GM04504 (cell line): ENCODE measurements at places on chromosomes 6 and 20.

GRCh38 chr6:28446818-28447511 is 3.7 kb upstream of the ZSCAN23 start:
- no peak for DNase-seq

- DNase-seq: no peak
These were observed 74.1 kb upstream of the TOX2 start for GRCh38 chr20:43840382-43841070.

DNA sequence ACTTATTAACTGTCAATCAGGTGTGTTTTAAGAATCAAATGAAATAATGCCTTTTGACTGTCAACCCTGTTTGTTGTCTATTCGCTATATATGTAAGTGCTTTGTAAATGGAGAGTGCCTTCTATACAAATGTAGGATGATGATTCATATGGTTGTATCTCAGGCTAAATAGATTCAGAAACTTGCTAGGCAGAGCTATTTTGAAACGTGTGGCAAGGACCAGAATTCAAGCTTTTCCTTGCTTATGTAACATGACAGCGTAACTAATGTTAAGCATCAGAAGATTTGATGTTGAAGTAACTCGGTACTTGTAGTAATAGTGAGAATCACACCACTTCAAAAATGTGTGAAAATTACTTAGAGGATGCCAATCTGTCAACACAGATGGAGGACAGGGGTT is 3.4 kb downstream of the OGFRL1 start:
- no peak for DNase-seq

DNA sequence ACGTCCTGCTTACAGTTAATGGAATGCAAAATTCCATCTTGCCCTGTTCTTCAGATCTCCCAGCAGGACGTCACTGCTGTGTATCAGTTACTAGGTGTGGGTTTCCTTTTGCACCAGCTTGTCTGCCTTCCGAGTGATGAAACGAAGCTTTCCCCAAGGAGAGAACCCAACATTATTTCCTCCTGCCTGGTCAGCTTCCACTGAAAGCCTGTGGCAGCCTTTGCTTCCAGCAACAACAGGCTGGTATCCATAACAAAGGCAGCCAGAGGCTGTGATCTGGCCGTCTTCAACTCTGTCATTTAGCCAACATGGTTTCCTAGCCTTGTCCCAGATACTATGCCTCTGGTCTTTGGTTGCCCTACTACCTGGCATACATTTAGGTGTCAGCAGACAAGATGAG is 78.9 kb upstream of the HEY2 start:
- DNase-seq: no peak

DNA sequence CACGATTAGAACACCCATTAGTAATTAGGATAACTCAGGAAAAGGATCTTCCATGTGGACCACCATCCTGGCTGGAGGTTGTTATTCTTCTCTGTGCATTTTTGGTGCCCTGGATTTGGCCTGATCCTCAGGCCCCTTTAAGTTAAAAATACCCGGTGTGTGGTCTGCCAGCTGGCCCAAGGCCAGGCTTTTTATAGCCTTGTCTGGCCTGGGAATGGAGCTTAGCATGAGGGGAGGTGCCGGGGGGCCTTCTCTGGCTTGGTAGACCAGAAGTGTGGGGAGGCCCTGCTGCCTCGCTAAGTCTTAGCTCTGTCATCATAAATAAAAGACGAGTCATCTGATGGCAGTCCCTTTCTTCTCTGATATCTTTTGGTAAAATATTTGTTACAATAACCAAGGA is 71.4 kb downstream of the ARID1B start:
- no peak for DNase-seq

- no peak for DNase-seq
These were observed 35.8 kb upstream of the MRGBP start for GRCh38 chr20:62760471-62760855.

DNA sequence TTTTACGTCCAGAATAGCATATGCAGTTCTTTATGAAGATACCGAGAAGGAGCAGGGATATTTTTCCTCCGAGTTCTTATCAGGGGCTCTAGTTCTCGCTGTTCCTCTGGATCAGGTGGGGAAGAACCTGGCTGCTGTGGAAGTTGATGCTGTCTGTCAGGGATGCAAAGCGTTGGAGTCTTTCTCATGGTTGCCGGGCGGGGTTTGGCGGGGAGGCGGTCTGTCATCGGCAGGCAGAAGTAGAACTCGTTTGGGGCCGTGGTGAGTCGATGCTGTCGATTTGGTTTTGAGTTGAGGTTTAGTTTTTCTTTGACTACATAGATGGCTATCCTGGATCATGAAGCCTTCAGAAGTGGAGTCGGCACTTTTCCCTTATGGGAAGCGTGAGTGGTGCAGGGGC is 691.2 kb downstream of the QKI start:
- no peak for DNase-seq

GRCh38 chr6:135938576-135939207 is 87.2 kb downstream of the PDE7B start:
- no peak for DNase-seq

- no peak for DNase-seq
These were observed 24.4 kb downstream of the DNAH8 start for GRCh38 chr6:38739532-38739931.

DNA sequence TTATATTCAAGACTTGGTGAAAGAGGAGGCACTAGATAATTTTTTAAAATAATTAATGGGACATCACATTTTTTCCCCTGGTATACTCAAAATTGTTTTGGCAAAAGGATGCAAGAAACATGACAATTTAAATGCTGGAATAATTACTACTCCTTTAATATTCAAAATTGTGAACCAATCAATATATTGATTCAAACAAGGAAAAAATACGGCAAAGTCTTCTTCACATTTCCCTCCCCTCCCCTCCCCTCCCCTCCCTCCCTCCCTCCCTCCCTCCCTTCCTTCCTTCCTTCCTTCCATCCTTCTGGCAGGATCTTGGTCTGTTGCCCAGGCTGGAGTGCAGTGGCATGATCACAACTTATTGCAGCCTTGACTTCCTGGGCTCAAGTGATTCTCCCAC is 4.1 kb downstream of the SLC35F1 start:
- no peak for DNase-seq

DNA sequence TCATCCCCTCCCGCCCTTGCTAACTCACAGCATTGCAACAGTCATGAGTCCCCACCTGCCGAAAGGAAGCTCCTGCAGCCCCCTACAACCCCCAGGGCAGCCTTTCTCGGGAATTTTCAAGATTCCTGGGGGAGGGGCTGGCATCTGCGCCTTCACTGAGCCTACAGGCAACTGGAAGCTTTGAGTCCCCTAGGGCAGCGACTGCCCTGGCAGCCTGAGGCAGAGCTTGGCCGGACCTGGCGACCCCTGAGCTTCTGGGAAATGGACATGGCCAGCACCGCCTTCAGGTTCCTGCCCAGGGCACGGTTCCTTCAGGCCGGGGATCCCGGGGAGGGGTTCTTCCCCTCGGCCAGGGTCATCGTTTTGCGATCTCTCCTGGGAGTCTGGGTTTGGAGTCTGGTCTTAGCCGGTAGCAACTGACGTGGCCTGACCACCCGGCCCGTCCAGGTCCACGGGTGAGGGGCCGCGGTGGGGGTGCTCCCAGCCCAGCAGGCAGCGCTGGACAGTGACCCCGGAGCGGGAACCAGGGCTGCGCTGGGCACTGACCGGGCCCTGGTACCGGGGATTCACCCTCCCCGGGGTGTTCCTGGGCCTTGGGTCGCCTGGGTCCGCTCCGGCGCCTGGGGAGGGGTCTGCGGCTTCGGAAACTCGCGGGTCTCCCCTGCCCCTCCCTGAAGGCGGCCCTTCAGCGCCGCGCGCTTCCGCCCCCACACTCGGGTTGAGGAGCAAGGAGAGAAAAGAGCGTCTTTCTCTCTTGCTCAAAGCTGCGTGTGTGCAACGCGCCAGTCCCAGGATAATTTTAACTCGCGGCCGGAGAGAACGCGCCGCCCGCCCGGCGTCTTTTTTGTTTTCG is 593 bp upstream of the COL9A3 start:
- DNase-seq: no peak

GRCh38 chr6:131197716-131198115 is 62.4 kb downstream of the AKAP7 start:
- no peak for DNase-seq

- peak; percentile 85 for DNase-seq
These were observed 26.5 kb upstream of the RNF24 start for GRCh38 chr20:4041748-4042411.

DNA sequence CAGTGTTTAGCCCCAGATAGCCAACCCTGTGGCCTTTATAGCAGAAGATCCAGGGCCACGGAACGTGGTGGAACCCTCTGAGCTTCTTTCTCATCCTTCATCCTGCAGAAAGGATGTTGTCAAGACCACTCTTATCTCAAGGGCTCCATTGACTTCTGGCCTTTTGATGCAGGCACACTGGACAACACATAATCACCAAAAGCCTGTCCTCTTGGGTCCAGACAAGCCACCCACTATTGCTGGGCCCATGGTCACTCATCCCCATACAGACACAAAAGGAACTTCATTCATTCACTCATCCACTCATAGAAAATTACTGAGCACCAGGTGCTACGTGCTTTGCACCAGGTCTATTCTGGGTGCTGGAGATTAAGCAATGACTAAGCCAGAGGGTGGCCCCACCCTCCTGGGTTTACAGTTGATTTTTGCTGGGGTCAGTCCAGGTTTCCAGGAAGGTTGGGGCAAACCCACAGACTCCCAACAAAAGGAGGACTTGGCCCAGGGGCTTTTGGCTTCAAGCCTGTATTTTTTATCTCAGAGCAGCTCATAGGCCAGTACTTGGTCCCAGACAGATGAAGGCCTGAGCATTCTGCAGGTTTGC is 2.4 kb downstream of the CST8 start:
- no peak for DNase-seq

DNA sequence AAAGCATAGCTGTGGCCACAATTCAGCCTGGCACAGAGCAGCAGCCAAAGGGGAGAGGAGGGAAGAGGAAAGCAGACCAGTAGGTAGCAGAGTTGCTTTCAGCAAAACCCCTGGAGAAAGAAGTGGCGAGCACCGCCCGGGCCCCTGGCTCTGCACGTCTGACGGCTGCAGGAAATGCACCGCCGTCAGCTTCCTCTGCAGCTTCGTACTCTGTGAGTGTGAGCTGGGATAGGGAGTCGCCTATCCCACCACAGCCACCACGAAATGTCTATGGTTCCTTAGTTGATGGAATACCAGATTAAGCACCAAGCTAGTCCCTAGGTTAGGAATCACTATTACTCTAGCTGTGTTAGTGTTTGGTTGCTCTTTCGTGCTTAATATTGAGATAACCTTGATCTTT is 79.9 kb upstream of the NAA20 start:
- DNase-seq: no peak

DNA sequence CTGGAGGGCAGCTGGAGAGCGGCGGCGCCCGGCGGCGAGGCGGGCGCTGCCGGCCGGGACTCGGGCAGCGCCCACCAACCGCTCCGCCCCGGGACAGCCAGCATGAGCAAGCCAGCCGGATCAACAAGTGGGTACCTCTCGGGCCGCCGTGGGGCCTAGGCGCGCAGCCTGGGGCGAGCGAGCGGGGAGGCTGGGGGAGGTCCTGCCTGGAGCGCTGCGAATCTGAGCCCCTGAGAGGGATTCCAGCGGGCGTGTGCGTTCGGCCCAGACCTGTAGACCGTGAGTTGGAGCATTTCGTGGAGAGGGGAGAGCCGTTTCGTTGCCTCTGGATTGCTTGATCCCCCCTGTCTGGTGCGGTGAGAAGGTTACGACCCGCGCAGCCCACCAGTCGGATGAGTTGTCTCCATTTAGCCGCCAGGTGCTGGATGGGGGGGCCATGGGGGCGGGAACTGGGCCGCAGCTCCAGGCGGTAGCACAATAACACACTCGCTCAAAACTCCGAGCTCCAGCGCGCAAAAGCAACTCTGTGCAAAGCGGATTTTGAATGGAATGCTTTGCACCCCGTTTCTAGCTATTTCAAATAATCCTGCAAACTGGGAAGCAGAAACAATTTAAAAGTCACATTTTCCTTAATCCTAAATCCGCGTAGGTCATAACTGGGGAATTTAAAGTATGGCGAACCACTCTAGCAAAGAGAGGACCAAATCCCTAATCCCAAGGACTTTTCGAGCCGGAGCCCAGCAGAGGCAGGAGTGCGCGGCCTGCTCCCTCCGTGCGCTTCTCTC is 1.0 kb downstream of the NR2E1 start:
- no peak for DNase-seq

DNA sequence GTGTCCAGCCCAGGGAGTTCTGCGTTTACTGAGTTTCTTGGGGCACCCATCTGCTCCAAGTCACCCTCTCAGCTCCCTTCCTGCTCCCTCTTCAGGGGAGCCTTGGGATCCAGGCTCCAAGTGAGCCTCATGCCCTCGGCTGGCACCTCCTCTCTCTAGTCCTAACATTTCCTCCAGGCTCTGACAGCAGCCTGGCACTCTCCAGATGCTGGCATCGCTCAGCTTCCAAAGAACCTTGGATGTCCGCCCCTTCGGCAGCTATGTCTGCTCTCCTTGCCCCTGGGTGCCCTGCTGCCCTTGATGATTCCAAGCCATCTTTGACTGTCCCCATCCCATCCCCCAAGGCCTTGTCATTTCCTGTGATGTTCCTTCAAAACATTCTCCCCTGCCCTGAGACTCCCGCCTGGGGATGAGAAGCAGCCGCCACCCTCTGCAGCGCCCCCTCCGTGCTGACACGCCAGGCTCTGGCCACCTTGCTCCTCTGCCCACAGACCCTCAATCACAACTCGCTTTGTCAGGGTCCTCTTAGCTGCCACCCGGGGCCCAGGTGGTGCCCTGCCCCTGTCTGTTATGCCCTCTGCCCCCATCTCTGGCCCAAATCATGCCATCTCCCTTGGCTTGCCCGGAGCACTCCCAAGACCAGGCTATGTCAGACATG is 6.6 kb upstream of the GFRA4 start:
- no peak for DNase-seq

- no peak for DNase-seq
These were observed 105.3 kb downstream of the CEBPB start for GRCh38 chr20:50295762-50296449.

- DNase-seq: no peak
These were observed 170.3 kb downstream of the CD109 start for GRCh38 chr6:73866305-73866704.

DNA sequence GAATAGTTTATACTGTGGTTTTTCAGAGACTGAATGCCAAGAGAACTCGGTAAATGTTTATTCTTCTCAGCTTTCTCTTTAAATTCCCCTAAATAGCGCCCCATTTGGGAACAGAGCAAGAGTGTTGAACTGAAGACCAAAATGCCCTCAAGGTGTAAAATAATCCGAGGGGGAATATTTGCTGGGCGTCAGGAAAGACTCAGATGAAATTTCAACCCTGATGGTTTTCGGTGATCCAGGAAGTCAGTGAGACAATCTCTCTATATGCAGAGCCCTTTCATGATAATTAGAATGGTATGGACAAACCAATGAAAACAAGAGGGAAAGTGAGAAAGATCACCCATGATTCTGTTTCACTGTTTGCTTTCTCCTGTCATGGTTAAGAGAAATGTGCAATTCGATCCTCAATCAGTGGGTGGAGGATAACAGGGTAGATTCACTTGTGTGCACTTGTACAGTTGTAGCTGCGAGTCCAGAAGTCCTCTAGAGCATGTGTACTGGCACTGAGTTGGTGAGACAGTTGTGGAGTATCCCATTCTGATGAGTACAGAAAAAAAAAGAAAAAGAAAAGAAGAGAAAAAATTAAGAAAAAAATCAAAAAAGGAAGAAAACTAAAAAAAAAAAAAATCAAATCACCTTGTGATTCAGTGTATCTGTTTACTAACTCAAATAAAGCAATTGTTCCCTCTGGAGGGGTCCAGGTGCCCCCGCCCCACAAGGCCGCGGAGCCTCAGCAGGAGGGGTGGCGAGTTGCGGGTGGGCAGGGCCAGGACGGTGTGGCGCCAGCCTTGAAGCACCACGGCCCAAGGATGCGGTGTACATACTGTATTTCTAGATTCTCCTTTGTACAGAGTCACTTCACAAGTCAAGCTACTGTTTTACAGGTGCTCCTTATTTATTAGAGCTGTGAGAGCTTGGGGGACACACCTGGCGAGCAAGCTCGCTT is 164.9 kb downstream of the SCML4 start:
- no peak for DNase-seq

GRCh38 chr6:99282479-99283062 is 66.9 kb downstream of the FAXC start:
- no peak for DNase-seq
